Stimulated activated CD8-positive, alpha-beta memory T cell treated with anti-CD3 and anti-CD28 coated beads, Interleukin-2, amount 100 ng/mL, for 48 hours (primary cell): ENCODE measurements at places on chromosomes 4 and X.

- DNase-seq = no peak
Measured at GRCh38 chrX:20653070-20653469, 386.4 kb upstream of the RPS6KA3 start.

DNA sequence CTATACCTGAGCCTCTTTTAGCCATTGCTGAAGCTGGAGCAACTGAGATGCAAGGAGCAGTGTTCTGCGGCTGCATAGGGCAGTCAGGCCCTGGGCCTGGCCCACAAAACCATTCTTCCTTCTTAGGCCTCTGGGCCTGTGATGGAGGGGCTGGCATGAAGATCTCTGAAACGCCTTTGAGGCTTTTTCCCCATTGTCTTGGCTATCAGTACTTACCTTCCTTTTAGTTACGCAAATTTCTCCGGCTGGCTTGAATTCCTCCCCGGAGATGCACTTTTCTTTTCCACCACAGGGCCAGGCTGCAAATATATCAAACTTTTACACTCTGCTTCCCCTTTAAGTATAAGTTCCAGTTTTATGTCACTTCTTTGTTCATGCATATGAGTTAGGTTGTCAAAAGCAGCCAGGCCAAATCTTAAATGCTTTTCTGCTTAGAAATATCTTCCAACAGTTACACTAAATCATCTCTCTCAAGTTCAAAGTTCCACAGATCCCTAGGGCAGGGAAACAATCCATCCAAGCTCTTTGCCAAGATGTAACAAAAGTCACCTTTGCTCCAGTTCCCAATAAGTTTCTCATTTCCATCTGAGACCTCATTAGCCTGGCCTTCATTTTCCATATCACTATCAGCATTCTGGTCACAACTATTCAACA, 194.4 kb upstream of the PCDH7 start:
- DNase-seq = no peak

GRCh38 chr4:186918466-186918865, 194.8 kb upstream of the FAT1 start:
- DNase-seq = no peak

- no peak for DNase-seq
Measured at GRCh38 chr4:180636696-180637404, 1606.4 kb upstream of the TENM3 start.

GRCh38 chrX:43836435-43837184, 45.6 kb downstream of the MAOB start:
- no peak for DNase-seq

DNA sequence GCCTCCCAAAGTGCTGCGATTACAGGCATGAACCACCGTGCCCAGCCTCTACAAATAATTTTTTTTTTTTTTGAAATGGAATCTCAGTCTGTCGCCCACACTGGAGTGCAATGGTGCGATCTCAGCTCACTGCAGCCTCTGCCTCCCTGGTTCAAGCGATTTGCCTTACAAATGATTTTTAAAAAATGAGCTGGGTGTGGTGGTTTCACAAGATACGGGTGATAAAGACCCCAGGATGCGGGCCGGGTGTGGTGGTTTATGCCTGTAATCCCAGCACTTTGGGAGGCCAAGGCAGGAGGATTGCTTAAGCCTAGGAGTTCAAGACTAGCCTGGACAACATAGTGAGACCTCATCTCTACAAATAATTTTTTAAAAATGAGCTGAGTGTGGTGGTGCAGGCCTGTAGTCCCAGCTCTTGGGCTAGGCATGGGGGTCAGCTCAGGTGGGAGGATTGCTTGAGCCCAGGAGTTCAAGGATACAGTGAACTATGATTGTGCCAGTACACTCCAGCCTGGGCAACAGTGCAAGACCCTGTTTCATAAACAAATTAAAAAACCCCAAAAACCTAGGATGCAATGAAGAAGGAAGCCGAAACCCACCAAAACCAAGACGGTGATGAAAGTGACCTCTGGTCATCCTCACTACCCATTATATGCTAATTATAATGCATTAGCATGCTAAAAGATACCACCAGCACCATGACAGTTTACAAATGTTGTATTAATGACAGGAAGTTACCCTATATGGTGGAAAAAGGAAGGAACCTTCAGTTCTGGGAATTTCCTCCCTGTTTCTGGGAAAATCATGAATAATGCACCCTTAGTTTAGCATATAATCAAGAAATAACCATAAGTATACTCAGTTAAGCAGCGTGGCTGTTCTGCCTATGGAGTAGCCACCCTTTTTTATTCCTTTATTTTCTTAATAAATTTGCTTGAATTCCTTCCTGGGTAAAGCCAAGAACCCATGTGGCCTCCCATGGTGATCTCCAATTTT, 27.7 kb downstream of the PDGFRA start:
- DNase-seq = no peak

- no peak for DNase-seq
Measured at GRCh38 chr4:153058671-153059060, 122.5 kb downstream of the FHDC1 start.

GRCh38 chrX:65866146-65866545, 173.7 kb downstream of the VSIG4 start:
- no peak for DNase-seq

DNA sequence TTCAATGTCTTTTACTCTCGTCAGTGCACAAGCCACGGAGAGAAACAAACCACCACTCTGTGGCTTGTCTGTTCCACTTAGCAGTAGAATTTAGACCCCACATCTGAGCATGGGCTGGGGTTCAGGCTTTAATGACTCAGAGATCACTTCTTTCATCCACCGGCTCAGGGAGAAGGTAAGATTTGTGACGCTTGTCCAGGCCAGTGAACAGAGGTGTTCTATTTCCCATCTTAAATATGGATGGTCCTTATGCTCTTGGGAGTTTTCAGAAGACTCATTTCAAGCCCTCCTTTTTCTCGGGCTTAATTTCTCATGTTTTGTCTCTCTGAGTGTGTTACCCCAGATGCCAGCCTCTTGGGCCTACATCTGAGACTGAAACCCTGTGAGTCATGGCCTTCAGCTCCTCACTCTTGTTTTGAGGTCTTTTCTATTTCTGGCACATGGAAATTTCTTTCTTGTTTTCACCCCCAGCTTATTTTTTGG, 127.4 kb upstream of the SFRP2 start:
- peak; percentile 16 for DNase-seq

DNA sequence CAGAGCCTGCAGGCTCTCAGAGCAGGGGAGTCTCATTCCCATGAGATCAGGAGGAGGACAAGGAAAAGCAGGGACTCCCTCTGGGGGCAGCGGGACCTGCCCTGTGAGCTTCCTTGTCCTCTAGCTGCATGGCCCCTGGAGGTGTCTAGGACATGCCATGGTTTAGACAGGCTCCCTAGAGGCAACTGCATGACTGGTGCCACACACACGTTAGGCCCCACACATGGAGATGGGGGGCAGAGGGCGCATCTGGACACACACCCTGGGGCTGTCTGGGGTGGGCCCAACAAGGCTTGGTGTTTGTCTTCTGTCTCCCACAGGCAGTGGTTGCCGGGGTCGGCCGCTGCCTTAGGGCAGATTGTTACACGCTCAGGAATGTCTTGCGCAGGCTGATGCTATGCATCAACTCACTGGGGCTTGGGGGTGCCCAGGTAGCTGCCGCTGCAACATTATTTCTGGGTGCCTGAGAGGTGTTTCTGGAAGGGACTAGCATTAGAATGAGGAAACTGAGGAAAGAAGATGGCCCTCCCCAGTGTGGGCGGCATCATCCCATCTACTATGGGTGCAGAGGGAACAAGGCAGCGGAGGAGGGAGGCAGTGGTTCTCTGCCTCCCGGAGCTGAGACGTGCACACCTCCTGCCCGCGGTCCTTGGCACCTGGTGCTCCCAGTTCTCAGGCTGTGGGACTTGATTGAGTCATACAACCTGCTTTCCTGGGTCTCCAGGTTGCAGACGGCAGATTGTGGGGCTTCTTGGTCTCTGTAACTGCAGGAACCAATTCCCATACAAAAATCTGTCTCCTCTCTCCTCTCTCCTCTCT, 32.1 kb upstream of the GPR78 start:
- DNase-seq = no peak

DNA sequence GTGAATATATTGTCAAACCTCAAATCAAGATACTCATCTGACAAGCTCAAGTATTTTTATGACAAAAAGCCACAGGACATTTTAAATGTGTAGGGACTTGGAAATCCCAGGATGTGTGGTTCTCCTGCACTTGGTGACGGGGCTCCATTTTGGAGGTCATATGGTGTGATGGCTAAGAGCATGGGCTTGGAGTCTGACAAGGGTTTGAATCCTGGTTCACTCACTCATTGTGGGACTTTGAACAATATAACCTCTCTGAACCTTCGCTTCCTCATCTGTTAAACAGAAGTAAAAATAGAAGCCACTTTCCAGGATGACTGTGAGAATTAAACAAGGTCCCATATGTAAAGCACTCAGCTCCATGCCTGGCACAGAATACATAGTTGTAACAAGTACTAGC, 99.6 kb downstream of the SMIM20 start:
- DNase-seq = no peak

DNA sequence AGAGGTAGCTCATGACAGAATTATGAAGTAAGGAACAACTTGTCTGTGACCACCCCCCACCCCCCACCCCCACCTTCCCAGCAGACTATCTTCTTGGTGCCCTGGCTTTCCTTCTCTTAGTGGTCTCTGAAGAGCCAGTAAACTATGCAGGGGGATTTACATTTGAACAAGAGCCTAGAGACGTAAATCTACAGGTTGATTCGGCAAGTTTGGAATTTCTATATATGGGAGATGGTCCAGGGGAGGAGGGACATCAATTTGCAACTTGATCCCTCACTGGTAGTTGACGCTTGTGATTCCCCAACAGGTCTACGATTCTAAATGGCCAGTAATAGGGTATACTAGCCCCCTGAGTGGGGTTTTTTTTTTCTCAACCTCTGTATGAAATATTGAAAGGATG, 36.7 kb downstream of the IL13RA1 start:
- DNase-seq = no peak

- DNase-seq = no peak
Measured at GRCh38 chr4:2935762-2936743, 27.2 kb downstream of the NOP14 start.

DNA sequence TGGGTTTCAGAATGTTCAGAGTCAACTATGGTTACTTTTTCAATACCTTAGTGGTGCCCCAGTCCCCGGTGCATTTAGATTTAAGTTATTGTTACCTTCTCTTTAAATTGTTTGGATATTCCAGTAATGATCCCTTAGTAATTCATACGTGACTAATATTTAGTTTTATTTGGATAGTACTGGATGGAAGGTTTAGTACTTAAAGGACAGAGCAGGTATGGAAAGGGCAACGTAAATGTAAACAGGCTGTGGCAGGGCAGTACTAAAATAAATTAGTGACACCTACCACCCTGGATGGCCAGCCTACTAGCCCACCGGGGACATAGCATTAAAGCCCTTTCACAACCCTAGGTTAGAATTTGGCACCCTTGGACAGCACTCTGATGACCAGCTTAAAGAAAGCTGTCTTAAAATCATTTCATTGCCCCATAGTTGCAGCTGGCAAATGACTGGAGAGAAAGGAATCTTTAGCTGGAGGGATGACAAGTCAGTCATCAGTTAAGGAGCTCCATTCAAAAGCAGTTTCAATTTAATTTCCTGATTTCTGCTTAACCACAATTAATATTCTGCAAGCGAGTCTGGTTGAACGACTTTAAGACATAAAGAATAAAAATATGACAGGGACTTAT, 16.4 kb downstream of the PLP1 start:
- no peak for DNase-seq

- no peak for DNase-seq
Measured at GRCh38 chr4:163568843-163569242, 74.4 kb downstream of the TMA16 start.

DNA sequence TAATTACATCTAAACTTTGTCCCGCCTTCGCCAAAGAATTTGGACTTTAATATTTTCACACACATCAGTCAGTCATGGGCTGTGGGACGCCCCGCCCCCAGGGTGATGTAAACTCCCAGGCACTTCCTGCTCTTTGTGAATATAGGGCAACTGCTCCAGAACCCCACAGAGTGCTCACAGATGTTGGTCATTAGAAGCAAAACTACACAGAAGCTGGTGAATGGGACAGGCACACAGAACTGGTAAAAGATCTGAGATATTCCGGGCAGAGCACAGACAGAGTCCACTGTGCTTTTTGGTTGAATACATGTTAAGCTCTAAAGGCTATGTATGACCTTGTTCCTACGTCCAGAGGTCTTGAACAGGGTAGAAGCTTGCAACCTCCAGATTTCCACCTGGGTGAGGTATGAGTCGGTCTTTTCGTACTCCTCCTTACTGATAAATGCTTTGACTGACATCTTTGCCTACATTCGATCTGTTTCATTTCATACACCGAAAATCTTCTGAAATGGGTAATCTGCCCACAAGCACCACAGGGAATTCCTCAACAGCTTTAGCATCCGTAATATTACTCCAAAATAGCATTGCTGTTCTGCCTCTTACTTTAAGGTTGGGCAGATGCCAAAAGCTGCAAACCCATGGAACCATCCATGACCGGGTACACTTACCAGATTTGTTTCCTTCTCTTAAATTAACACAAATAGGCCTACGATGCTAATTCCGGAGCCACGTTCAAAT, 144.6 kb downstream of the AMELX start:
- no peak for DNase-seq

- no peak for DNase-seq
Measured at GRCh38 chrX:63506320-63506719, 155.2 kb upstream of the SPIN4 start.

- peak; percentile 47 for DNase-seq
Measured at GRCh38 chr4:7761720-7762119, 177.9 kb downstream of the AFAP1 start.

- DNase-seq = no peak
Measured at GRCh38 chr4:147354237-147354636, 126.7 kb upstream of the EDNRA start.

GRCh38 chr4:133151341-133151690, 2.2 kb downstream of the PCDH10 start:
- DNase-seq = no peak

DNA sequence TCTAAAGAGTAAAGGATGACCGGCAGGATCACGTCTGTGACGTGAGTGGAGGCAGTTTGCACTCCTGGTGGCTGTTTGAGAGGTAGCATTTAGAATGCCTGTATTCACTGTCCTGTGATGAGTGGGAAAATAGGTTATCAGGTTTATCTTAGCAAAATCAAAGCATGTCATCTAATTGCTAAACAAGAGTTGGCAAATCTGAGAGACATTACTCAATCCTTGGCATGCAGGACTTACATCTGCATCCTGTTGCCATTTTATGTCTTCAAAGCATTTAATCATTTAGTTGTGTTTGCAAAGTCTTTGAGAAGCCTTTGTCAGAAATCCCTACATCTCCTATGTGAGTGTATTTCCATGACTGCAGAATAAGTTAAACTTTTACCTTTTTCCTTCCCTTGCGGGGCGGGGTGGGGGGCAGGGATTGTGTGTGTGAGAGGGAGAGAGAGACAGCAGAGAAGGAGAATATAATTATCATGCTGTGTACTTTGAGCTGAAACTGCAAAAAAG, 41.4 kb upstream of the MSANTD1 start:
- no peak for DNase-seq

- no peak for DNase-seq
Measured at GRCh38 chrX:154526901-154527675, 11.1 kb upstream of the FAM3A start.

GRCh38 chrX:103480526-103480925, 38.8 kb downstream of the RAB40A start:
- DNase-seq = no peak

GRCh38 chrX:139787601-139788000, 79.6 kb upstream of the MCF2 start:
- no peak for DNase-seq
